ENCODE measurements at places on chromosomes 1 and 21.

DNA sequence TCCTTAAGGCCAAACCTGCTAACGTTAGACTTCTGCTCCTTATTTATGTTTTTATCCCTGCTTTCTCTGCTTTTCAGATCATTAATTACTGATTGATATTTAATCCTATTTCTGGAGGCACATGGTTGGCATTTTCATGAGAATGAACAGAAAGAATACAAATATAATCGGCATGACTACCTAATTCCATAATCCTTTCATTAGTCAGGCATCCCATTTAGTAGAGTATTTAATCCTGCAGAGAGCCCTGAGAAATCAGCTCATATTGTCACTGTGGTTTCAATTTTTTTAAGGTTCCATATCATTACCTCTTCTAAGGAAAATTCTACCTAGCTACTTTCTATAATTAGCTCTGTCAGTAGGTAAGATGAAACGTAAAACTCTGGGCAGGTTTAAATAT, 238.8 kb downstream of the NCAM2 start:
- no peak for ATAC-seq

- no peak for ATAC-seq
Measured at GRCh38 chr1:109151146-109151990, 37.5 kb downstream of the ELAPOR1 start.

- ATAC-seq: peak; percentile 52
Measured at GRCh38 chr1:220701974-220702373, 11.8 kb downstream of the C1orf115 start.

GRCh38 chr1:37167479-37167878, 133.2 kb upstream of the GRIK3 start:
- ATAC-seq: no peak

- ATAC-seq: no peak
Measured at GRCh38 chr1:183385340-183386144, 32.6 kb downstream of the NMNAT2 start.

DNA sequence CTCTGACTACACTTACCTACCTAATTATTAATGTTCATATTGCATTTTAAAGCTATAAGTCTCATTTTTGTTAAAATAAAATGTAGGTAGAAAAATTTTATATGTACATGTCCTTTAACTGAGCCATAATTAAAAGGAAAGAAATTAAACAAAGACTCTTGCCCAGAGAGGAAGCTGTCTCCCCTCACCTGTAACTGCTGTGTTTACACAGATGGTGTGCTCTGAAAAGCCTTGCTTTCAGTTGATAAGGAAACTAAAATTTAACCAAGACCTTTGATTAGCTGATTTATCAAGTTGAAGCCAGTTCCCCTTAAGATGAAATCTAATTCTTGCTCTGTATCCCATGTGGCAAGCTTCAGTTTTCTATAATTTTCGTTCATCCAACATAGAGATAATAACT, 213.5 kb downstream of the LYPLAL1 start:
- ATAC-seq: no peak

- ATAC-seq: no peak
Measured at GRCh38 chr1:228542981-228543380, 55.8 kb downstream of the RNF187 start.

DNA sequence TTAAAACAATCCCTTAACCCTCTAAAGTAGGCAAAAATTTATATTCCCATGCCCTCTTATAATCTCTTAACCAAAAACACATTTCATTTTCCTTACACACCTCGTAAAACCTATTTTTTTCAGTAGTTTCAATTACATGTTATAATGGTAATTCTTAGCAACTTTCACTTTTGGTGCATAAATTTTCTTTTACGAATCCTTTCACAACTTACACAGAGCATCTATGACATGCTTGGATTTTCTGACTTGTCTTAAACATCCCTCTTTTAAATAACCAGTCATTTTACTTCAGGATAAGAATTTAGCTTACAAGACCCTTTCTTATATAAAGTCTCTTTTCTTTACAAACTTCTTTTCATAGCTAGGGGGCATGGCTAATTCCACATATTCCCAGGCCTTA, 8.9 kb upstream of the MRPL55 start:
- no peak for ATAC-seq

- peak; percentile 28 for ATAC-seq
Measured at GRCh38 chr1:165543532-165544438, at the start of gene LRRC52. Gene LRRC52, plus strand, starts transcription at chr1:165544000. Its CDS starts 297 bp downstream, at chr1:165544297.

DNA sequence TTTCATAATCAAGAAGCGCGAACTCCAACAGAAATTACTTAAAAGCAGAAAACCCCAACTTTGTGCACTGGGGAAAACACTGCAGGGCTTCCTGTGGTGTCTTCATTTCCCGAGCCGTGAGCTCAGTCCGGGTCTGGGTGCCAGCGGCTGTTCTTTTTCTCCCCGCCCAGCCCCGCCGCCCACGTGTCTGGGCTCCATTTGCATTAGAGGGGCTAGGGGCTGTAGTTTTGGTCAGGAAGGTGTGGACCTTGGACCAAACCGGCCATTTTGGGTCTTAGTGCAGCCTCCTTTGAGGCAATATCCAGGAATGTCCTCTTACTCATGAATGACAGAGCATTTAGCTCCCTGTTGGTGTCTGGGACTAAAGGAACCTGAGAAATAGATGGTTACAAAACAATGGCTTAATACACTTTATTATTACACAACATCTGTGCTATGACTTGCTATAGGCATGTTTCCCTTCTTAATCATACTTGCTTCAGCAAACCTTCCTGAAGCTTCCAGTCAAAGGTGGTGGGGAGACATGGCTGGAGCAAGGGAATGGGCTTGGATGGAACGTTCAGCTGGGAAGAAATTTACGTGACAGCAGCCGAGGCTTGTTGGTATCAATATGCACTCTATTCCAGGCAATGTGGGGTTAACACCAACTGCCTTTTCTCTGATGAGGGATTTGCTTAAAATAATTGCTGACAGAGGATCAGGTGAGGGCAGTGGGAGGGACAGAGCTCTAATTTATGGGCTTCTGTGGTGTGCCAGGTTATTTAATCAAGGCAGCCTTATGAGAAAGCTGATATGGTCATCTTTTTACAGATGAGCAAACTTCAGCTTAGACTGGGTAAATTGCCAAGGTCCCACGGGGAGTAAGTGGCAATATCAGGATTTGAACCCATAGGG, 1.1 kb downstream of the AGTRAP start:
- ATAC-seq: peak; percentile 57

- no peak for ATAC-seq
Measured at GRCh38 chr1:44812822-44813543, 4.7 kb downstream of the BTBD19 start.
